ENCODE measurements at places on chromosomes 2 and 18.
A peak's percentile ranks its signal among the peaks of the same experiment; 100 is the strongest.

DNA sequence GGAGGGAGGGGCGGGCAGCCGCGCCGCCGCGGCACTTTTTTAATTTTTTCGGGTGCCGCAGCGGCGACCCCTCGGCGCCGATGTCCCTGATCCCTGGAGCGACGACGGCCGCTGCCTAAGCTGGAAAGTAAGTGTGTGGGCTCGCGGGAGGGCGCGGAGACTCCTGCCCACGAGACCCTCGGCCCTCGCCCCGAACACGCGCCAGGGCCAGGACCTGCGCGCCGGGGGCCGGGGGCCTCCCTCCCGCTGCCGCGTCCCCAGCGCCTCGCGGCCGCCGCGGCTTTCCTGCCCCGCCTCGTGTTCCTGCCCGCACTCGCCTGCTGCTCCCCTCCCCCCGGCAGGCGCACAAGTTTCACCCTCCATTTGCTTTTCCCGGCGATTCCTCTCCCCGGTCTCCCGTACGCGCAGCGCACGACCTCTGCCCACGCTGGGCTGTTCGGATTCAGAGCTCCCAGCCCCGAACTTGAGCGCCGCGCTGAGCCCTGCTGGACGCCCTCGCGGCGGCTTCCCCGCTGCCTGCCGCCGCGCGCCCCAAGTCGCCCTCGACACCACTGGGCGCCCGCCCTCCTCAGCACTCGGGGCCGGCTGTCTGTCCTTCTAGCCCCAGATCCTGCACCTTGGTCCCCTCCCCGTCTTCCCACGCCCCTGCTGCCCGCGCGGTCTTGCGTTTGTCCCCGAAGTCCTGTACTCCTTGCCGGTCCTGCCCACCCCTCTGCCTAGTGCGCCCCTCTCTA, 507 bp downstream of the PKP4 start:
- peak; percentile 15 for DNase-seq

GRCh38 chr18:25420077-25420825, 68.3 kb upstream of the ZNF521 start:
- DNase-seq: no peak

DNA sequence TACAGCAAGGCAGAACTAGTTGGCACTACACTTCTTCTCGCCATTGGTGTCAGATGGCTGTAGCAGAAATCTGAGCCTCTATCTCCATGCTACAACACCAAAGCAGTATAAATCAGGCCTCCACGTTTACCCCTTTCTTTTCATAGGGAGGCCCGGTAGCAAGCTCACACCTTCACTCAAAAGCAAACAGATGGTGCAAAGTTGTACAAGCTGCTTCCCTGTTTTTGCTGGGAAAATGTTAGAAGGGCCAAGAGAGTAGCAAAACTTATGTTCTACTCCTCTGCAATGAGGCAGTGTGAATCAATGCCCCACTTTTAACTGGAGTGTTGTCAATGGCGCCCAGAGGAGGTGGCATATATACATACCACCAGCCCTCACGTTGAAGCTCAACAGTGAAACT, 369.6 kb upstream of the NRXN1 start:
- DNase-seq: no peak

DNA sequence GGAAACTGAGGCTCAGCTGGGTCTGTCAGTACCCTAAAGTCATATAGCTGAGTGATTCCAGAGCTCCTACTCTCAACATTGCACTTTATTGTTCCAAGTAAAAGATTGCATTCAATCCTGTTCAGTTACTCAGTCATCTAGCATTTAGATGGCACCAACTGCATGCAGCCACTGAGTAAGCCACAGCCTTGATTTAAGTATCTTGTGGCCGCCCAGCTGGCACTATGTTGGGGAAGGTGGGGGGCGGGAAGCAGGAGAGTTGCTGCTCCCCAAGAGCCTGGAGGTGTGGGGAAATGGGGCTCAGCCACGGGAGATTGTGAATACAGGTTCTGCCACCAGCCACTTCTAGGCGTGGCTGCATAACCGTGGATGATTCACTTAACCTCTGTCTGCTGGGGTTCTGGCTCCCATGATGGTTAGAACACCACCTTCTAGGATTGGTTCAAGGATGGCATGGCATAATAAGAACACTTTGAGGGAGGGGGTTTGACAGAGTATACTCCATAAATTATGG, 17.1 kb downstream of the ZFP36L2 start:
- DNase-seq: no peak

- DNase-seq: no peak
Measured at GRCh38 chr18:4157352-4157751, 297.8 kb downstream of the DLGAP1 start.

GRCh38 chr2:174765576-174765975, 1.3 kb upstream of the CHRNA1 start:
- DNase-seq: no peak

DNA sequence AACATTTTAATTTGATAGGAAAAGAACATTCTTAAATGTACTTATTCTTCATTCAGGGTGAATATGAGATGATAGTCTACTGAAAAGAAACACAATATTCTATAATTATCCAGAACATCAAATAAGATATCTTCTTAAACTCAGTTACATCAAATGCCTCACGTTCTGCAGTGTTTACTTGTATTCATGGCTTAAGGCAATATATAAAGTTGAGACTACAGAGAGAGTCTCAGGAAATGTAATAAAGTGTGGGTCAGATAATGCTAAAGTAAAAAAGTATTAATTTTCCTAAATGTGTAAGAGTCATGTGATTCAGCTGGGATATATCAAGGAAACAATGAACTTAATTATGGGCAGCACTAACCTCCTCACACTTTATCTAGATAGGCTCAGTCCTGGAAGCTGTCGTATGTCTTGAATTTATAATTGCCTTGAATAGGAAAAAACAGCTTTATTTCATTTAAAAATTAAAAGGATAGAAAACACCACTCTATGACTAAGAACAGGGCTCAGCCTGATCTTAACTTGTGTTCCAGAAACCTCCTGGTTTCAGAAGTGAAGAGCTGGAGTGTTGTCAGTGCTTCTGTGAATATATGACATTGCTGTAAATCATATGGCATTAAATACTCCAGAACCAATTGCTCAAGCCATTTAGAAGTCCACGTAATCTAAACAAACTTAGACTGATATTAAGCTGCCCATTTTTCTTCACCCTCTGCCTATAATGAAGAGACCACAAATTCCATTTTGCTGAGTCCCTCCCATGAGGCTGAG, 240.2 kb downstream of the FSIP2 start:
- no peak for DNase-seq

GRCh38 chr2:47708801-47709499, 74.0 kb upstream of the MSH6 start:
- no peak for DNase-seq

- no peak for DNase-seq
Measured at GRCh38 chr2:74558284-74559230, 4.0 kb downstream of the DOK1 start.

- DNase-seq: no peak
Measured at GRCh38 chr2:151770995-151771394, 36.7 kb upstream of the NEB start.

DNA sequence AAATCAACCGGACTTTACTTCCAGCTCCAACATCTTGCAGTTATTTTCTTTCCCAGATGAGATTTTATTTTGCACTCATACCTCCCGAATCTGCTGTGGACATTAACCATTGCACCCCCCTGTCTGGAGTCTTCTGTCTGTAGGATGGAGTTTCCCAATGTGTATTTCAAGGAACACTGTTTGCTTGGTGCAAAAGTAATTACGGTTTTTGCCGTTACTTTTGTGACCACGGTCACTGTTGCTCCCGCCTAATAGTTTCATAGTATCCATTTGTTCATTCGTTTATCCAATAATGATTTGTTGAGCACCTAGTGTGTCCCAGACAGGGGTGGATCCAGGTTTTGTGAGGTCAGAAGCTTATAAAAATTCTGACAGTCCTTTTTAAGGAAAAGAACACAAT, 90.3 kb upstream of the BCL11A start:
- DNase-seq: no peak

DNA sequence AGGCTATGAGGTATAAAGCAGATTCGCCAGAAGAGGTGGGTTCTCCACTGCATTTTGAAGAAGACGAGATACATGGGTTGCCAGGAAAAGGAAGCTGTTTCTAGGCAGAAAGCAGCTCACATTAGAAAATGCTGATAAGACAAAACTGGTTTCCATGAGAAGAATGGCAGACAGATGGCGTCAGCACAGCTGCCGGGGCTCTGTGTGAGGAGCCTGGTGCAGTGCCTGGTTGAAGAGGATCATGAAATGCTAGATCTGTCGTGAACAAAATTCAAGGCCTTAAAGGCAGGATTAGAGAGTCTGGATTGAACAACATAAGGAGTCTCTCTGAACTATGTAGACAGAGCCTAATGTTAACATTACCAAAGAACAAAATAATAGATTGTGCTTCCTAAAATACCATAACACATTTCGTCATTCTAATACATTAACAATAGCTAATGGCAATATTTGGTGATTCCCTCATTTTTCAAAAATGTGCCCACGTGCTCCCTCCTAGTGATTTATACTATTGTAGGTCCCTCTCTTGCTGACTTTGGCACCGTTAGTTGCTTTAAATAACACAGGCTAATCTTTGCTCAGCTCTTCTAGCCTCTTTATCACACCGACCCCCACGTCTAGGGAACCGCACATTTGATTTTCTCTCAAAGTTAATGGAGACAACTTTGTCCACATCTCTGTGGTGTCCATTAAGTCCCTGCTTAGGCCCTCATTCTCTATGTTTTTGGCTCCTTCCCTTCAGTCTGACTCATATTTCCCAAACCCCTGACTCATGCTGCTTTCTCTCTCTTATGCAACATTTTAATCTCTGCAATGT, 38.2 kb downstream of the EFEMP1 start:
- peak; percentile 66 for DNase-seq

DNA sequence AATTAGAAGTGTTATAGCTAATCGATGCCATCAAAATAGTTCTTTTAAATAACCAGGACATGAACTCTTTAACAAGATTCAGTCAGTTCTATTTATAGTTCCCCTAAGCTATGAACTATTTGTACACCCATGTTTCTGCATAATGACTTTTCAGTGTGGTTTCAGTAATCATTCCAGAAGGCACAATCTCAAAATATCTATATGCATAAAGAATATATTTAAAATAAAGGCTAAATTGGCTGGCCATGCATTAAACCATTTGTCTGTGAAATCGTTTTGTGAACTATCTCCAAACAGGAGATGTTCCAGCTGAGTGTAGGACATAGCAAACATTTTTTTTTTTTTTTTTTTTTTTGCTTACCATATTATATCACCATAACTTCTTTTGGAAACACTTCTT, 719.3 kb downstream of the PLCL1 start:
- DNase-seq: no peak

DNA sequence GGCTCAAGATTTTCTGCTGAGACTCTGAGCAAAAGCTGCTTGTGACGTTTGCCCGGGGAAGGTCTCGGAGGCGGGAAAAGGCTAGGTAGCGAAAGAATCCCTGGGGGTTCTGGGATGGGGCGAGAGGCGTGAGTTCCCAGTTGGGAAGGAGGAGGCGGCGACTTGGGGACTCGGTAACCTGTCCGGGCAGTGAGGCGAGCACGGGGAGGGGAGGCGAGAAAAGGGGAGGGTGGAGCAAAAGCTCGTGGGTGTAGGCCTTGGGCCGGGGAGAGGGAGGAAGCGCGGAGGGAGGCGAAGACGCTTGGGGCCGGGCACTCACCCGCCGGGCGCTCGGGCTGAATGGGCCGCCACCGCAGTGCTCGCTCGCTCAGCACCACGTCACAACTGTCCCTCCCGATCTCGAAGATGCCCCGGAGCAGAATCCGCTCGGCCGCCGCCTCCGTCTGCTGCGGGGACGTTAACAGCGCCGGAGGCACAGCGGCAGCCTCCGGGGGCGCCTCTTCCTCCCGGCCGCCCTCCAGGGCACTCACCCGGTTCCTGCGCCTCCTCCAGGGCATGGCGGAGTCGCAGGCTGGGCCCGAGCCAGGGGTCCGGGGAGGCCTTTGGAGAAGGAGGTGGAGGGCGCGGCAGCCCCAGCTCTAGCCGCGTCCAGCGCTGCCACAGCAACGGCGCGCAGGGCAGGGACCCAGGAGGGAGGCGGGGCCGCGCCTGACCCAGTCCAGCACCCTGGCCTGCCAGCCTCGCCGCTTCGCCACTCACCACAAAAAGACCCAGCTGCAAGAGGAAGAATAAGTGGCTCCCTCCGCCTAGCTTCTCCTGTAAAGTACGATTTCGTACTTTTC, at the start of gene CERKL:
Gene CERKL, minus strand, starts transcription at position 656 of the 842 bp plus-strand sequence. Its CDS starts 99 bp downstream, at position 557.
- DNase-seq: no peak

GRCh38 chr2:71550801-71551630, 97.7 kb downstream of the DYSF start:
- no peak for DNase-seq

- no peak for DNase-seq
Measured at GRCh38 chr2:199985625-199986207, 30.3 kb downstream of the MAIP1 start.

DNA sequence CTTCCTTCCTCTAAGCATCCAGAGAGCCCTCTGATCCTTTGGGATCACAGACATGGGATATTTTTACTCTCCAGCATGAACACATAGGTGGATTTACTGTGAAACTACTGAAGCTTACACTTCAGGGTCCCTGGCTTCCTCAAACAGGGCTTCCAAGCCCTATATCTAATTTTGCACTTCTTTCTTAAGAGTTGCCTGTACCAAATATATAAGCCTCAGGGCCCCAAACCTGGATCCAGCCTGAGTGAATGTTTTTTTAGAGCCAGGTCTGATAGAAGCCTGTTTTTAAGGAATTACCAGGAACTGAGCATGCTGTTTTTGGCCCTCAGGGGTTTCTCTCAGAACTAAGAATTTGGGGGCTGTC, 13.2 kb upstream of the KCMF1 start:
- DNase-seq: no peak

DNA sequence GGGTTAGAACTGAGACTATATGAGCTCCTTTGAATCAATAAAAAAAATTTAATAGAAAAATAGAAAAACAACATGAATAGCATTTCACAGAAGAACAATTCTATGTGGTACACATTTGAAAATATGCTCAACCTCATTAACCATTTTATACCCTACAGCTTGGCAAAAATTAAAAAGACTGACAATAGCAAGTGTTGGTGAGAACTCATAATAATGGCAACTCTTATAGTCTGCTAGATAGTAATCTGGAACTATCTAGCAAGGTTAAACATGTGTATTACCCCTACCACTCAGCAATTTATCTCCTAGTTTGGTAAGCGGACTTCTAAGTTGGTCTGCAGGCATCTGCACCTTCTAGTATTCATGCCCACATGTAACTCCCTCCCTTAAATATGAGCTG, 67.8 kb downstream of the CYBRD1 start:
- no peak for DNase-seq

DNA sequence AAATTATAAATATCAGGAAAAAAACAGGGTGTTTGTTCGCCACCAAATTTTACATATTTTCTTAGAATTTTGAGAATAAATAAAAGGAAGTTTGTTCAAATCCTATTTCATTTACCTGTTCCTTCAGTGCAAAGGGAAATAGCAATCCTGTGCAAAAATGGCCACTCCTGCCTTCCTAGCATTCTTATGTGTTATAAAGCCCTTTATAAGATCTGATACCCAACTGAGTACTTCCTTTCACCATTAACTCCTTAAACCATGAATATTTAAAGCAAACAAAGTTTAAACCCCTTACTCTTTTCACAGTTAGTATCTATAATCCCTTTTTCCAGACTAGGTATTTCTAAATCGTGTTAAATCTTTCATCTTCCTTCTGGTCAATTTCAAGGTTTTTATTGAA, 427.8 kb downstream of the NR4A2 start:
- no peak for DNase-seq
